Stimulated activated CD4-positive, alpha-beta T cell treated with anti-CD3 and anti-CD28 coated beads, Interleukin-12 subunit alpha, Interleukin-12 subunit beta, amount 100 ng/mL, for 4 hours (primary cell): ENCODE measurements at places on chromosomes 16 and 17.

GRCh38 chr17:63447471-63448009, 1.4 kb upstream of the CYB561 start:
- DNase-seq, result no peak

DNA sequence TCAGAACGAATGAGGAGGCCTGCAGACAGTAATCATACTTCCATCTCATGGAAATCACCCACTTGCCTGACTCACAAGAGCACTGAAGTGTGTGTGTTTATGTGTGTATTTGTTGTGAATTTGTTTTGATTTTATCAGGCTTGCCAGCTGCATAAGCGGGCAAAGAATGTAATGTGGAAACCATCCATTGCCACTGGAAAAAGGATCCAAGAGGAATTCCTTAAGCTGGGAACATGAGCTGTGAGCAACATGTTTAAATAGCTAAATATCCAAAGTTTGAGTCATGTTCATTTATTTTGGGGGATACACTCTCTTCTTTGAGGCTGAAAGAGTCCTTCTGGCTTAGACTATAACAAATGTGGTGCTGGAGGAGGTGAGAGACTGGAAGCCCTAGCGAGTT, 198.4 kb upstream of the TBX2 start:
- no peak for DNase-seq

DNA sequence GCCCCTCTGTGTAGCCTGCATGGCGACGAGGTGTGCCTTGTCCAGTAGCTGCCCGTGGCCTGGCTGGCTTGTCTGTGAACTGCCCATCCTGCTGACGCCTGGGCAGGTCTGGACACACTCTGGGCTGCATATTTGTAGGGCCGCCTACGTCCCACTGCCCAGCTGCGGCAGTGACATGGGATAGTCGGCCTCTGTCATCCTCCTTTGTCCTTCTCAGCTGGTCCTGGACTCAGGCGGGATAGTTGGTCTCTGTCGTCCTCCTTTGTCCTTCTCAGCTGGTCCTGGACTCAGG, 14.5 kb downstream of the CARD14 start:
- no peak for DNase-seq

- no peak for DNase-seq
These were observed 363.1 kb downstream of the CA10 start for GRCh38 chr17:51795401-51795800.

- DNase-seq, result no peak
These were observed 96.3 kb upstream of the ZNF469 start for GRCh38 chr16:88286301-88286923.

DNA sequence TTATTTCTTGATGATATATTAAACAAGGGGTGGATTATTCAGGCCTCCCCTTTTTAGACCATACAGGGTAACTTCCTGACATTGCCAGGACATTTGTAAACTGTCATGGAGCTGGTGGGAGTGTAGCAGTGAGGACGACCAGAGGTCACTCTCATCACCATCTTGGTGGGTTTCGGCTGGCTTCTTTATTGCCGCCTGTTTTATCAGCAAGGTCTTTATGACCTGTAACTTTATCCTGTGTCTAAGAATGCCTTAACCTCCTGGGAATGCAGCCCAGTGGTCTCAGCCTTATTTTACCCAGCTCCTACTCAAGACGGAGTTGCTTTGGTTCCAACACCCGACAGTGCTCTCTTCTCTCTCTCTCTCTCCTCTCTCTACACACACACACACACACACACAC, 221.9 kb downstream of the C16orf95 start:
- DNase-seq, result no peak

DNA sequence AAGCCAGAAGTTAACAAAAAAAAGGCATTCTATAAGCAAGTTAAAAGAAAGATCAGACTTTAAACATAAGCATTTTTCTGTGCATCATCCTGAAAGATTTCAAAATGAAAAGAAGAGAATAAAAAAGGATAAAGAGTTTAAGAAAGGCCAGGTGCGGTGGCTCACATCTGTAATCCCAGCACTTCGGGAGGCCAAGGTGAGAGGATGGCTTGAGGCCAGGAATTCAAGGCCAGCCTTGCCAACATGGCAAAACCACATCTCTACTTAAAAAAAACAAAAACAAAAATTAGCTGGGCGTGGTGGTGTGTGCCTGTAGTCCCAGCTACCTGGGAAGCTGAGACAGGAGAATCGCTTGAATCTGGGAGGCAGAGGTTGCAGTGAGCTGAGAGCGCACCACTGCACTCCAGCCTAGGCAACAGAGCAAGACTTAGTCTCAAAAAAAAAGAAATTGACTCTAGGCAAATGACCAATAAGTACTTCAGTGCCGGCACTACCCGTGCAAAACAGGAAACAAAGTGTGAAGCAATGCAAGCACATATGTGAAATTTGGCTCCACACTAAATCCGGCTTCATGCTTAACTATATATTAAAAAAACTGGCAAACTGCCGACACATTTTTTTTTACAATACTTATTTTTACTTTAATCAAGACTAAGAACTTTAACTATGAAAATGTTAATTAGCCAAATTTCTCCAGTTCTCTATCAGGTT, 83.2 kb upstream of the C17orf78 start:
- DNase-seq, result no peak

GRCh38 chr16:79501446-79501845, 99.1 kb downstream of the MAF start:
- no peak for DNase-seq

GRCh38 chr17:2814481-2815341, 18.5 kb downstream of the RAP1GAP2 start:
- peak; percentile 70 for DNase-seq

GRCh38 chr16:1818204-1818872, 8.3 kb downstream of the HAGH start:
- no peak for DNase-seq

GRCh38 chr17:67098006-67098405, 53.7 kb downstream of the CACNG1 start:
- no peak for DNase-seq

DNA sequence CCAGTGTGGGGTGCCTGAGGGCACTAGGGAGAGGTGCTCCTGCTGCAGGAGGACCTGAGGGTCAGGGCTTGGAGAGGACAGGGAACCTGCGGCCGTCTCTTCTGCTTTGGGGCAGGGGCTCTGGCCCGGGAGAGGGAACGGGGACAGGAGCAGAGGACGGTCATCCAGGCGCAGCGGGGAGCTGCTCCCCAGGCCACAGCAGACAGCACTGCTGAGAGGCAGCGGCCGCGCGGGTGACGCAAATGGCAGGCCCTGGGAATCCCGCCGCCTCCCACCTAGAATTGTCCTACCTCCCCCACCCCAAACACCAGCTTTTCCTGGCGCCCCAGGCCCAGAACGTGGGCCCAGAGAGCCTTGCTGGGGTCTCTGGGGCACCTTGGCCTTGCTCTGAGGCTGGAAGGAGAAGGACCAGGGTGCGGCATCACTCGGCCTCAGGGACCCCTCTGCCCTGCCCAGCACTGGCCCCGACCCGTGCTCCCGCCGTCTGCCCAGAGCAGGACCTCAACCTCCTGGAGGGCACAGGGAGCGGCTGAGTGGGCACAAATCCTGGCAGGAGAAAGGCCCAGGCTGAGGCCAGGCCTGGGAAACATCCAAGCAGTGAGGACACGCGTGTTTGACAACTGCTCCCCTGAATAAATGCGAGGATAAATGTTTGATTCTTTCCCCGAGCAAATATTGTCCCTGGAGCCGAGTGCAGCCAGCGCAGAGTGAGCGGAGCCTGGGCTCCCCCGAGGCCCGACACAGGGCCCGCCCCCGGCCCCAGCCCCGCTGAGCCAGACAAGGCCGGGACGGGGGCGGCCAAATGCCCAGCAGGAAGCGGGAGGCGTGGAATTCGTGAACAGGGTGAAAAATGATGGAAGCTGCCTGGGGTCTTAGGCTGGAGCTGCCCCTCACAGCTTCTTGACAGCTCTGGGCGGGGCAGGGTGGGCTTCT, 8.5 kb downstream of the SSTR5 start:
- no peak for DNase-seq

- no peak for DNase-seq
These were observed 1023.4 kb upstream of the CDH8 start for GRCh38 chr16:63059676-63060075.

DNA sequence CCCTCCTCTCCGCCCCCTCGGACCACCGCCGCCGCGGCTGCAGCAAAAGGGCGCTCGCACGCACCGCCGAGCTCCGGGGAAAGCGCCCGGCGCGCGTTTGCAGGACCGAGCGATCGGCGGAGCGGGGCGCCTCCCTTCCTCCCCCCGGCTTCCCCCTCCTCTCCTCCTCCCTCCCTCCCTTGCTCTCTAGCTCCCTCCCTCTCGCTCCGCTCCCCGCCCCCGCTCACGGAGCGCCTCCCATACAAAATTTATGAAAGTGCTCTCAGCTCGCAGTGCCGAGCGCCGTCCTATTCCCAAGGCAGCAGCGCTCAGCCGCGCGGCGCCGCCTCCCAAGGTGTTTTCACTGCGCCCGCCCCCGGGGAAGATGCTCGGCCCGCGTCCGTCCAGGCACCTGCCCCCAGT, at the start of gene RTN4RL1:
Gene RTN4RL1, minus strand, starts transcription at position 115 of the 402 bp plus-strand sequence. CDS start 469 bp downstream, outside the sequence.
- DNase-seq, result peak; percentile 66

DNA sequence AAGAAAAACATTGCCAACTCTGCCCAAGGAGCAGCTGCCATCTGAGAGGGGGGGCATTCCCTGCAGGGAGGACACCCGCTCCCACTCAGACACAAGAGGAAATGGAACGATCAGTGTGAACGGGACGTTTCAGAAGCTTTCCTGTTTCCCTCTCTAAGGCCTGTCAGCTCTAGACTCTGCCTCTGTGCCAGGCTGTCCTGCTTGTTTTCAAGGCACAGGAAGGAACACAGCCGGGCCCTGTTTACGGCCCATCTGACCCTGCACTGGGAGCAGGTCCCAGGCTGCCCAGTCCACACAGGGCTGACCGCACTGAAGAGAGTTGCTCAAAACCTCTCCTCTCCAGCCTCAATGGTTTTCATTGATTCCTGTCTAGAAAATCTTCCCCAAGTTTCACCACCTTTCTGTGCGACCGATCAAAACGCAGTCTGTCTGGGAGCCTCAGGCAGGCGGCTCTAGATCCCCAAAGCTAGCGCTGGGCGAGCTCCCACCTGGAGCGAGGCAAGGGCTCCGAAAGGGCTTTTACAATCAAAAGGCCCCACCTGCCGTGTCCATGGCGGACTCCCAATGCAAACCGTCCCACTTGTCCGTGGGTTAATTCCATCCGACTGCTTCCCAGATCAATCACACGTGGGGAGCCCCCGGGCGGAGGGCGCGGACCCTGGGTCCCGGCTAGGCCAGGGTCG, 1.5 kb downstream of the PIEZO1 start:
- DNase-seq, result no peak

DNA sequence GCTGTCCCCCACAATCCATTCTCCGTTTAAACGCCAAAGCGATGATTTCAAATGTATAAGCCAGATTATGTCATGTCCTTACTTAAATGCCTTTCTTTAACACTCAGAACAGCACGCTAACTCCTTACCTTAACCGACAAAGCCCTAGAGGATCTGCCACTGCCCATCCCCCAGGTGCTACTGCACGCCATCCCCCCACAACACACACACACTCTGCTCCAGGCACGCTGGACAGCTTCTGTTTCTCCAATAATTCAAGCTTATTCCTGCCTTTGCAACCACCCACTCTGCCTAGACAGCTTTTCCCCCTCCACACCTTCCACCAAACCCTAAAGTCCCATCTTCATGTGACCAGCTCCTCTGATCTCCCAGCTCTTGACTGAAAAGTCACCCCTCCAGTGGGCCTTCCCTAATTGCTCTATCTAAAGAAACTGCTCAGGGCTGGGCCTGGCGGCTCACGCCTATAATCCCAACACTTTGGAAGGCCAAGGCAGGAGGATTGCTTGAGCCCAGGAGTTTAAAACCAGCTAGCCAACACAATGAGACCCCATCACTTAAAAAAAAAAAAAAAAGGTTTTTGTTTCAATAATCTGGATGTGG, 38.9 kb upstream of the RPL38 start:
- no peak for DNase-seq

DNA sequence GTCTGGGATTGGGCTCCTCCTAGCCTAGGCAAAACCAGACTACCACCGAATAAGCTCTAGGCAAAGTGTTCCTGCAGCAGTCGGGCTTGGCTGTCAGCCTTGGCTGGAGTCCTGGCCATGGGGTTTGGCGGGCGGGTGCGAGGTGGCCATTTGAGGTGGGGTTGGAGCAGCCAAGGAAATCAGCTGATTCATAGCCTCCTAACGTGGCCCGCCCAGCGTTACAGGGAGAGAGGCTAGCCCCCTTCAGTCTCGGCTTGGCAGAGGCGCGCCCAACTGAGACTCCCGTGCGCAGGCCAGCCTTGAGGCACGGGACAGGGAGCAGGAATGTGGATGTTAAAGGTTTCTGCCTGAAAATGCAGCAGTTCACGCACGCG, 1.9 kb downstream of the PMP22 start:
- no peak for DNase-seq

DNA sequence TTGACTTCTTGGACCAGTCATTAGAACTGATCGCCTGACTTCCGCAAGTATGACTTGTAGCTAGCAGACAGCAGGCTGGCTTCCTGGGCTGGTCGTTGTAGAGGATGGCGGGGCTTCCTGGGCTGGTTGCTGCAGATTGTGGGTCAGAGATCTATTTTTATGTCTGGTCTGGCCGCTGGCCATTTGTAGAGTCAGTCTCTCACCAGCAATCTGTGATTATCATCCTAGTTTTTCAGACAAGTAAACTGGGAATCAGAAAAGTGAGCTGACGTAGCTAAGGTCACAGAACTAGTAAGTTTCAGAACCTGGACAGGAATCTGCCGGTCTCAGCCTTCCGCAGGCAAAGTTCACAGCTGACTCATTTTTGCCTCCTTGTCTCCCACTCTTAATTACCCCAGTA, 19.1 kb downstream of the GPR142 start:
- no peak for DNase-seq

DNA sequence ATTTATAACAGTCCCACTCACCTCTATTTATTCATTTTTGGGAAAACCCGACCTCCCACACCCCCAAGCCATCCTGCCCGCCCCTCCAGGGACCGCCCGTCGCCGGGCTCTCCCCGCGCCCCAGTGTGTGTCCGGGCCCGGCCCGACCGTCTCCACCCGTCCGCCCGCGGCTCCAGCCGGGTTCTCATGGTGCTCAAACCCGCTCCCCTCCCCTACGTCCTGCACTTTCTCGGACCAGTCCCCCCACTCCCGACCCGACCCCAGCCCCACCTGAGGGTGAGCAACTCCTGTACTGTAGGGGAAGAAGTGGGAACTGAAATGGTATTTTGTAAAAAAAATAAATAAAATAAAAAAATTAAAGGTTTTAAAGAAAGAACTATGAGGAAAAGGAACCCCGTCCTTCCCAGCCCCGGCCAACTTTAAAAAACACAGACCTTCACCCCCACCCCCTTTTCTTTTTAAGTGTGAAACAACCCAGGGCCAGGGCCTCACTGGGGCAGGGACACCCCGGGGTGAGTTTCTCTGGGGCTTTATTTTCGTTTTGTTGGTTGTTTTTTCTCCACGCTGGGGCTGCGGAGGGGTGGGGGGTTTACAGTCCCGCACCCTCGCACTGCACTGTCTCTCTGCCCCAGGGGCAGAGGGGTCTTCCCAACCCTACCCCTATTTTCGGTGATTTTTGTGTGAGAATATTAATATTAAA, 638 bp upstream of the TMEM88 start:
- DNase-seq, result no peak

GRCh38 chr17:73625006-73625405, 19.2 kb downstream of the SDK2 start:
- no peak for DNase-seq

GRCh38 chr17:41010441-41010840, 1.5 kb upstream of the KRTAP3-1 start:
- no peak for DNase-seq
